ENCODE measurements at places on chromosomes 6 and 20. TPM values are rescaled to one million over a fixed set of nuclear protein-coding genes. Genes with fewer than 3 reads are reported as not detected.

Gene BPIFB1
- not detected for total RNA-seq

Gene TFAP2D
- not detected for total RNA-seq

Gene RAD21L1
- not detected for total RNA-seq

Gene ANGPT4
- total RNA-seq, result 0.58 TPM

Gene CST4
- total RNA-seq, result not detected

Gene POM121L2
- total RNA-seq, result not detected

Gene PARD6B
- 3.0 TPM for total RNA-seq

Gene SDC4
- 182 TPM for total RNA-seq

DNA sequence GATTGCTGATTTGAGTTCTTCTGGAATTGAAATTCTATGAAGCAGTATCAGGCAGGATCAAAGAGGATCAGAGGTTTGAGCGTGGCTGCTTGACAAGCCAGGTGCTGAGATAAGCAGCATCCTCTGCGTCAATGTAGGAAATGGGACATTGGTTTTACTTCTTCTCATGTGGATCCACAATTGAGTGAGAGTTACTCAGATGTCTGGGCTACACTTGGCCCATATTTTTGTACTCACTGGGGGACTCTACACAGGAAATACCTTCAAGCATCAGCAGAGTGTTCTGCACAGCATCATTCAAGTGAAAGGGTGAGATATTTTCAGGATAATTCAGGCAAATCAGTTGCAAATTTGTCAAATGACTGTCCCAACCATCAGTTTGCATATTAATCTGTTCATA lies 613.9 kb upstream of the ARID1B start:
- ATAC-seq, result no peak

GRCh38 chr20:39850821-39851330 lies 838.2 kb downstream of the MAFB start:
- ATAC-seq, result no peak

DNA sequence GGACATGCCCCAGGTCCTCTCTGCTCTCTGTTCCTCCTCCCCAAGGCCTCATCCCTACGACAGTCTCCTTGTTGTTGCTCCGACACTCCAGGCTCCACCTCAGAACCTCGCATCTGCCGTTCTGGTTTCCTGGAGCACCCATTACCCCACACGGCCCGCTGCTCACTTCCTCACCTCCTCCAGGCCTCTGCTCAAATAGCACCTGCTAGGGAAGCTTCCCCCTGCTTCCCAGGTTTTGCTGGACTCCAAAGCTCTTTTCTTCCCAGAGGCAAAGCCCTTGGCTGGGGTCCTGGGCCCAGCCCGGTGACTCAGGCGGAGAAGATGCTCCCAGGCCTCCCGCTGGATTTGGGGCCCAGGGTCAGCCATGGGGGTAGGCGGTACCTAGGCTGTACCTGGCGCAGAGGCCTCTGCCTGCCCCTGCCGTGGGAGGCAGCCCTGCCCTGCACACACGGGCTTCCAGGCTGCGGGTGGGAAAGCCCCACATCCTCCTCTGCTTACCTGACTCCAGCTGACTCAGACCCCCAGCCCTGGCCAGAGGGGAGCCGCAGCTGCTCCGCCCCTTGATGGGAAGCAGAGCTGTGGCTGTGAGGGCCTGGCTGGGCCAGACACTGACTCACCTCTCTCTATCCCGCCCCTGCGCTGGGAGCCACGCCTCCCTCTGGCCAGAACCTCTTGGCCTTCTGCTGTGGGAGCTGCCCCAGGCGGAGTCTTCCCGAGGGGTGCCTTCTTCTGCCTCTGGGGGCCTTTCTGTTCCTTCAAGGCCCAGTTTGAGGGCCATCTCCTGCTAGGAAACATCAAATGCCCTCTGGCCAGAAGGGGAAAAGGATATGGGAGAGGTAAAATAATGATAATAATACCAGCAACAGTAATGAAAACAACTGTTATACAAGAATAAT lies 130.5 kb downstream of the CEBPB start:
- ATAC-seq, result peak; percentile 98

GRCh38 chr6:1094306-1094705 lies 217.6 kb upstream of the FOXQ1 start:
- peak; percentile 83 for ATAC-seq

- no peak for ATAC-seq
These were observed 213.0 kb upstream of the DTNBP1 start for GRCh38 chr6:15875797-15876196.

DNA sequence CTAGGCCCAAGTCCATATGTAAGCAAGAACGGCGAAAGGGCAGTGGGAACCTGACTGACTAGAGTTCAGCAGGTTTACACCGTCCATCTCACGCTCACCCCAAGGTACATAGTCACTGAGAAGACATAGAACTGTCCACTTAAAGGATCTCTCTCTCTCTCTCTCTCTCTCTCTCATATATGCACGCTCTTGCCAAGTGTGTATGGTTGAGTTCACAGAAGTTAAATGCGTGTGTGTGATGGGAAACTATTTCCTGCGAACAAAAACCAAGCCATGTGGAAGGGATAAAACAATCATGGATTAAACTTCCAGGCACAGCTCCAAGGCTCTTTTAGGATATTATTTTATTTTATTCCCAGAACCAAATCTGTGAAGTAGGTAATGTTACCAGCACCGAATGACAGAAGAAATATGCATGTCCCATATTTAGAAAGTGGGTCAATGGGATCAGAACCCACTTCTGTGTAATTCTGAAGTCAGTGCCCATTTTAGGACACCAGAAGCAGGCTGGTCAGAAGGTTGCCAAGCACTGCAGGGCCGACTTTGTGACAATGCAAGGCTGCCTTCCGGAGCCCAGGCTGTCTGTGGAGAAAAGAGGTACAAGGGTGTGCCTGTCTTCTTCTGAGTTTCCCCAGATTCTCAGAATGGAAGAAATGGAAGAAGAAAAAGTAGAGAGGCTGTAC lies 49.2 kb upstream of the MAP7 start:
- ATAC-seq, result no peak

GRCh38 chr6:44561832-44562665 lies 174.5 kb downstream of the CDC5L start:
- ATAC-seq, result no peak

DNA sequence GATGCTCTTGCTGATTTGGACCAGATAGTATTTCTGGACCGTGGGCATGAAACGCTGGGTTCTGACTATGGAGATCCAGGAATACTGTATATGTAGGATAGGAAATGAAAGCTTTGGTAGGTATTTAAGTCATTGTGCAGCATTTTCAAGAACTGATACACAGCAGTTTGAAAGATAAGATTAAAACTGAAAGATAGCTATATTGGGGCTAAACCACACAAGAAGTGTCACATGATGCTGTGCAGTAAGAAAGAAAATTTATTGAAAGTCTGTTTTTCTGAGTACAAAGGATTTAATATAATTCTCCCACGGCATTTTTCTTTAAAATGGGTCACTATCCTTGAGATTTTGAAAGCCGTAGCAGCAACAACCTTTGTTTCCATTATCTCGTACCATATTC lies 305 bp downstream of the IL17A start:
- no peak for ATAC-seq

DNA sequence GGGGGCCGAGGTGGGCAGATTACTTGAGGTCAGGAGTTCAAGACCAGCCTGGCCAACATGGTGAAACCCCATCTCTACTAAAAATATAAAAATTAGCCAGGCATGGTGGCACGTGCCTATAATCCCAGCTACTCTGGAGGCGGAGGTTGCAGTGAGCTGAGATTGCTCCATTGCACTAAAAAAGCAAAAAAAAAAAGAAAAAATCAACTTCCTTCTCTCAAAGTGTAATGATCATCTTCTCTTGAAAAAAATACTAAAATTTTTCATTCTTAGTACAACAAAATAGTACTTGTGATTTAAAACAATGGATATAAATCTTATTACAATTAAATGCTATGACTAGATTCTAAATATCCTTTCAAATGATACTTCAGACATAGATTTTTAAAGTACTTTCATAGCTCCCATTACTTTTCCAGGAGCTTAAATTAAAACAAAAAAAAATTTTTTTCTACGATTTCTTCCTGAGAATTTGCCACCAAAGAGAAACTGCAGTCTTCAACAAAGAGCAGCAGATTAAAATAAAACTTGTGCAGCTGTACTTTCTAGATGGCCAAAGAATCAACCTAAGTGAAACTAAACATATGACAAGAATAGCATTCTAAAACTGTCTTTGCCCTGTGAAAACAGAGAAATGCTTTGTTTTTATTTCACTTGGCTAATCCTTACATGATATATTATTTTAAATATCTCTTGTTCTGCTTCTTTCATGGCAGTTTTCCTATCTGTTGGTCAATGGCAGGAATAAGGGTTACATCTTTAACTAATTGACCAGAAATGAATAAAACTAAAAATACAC lies 75.2 kb downstream of the MAP3K5 start:
- ATAC-seq, result no peak

- no peak for ATAC-seq
These were observed 74.4 kb downstream of the NOL4L start for GRCh38 chr20:32510601-32511357.

DNA sequence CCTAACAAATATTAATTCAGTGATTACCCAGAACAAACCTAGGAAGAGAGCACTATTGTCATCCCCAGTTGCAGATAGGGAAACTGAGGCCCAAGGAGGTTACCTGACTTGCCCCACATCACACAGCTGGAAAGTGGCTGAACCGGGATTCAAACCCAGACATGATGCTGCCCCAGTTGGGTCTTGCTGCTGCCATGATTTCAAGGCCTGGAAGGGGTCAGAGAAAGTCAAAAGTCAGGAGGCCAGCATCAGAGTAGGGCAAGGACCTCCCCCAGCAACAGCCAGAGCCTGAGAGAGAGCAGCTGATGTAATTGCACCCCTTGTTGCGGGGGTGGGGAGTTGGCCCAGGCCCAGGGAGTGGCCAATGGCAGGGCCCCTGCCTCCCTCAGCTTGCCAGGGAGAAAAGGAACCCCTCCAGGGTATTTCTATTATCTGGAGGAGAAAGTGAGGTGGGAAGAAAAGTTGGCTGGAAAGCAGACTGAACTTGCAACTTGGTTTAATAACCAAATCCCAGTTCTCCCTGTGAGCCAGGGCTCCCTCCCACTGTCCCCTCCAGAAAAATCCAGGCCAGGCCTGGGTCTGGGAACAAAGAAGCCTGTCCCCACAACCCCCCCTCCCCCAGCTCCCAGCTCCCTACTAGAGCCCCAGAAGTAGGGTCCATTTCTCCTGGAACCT lies 83.6 kb downstream of the MRPL14 start:
- no peak for ATAC-seq

DNA sequence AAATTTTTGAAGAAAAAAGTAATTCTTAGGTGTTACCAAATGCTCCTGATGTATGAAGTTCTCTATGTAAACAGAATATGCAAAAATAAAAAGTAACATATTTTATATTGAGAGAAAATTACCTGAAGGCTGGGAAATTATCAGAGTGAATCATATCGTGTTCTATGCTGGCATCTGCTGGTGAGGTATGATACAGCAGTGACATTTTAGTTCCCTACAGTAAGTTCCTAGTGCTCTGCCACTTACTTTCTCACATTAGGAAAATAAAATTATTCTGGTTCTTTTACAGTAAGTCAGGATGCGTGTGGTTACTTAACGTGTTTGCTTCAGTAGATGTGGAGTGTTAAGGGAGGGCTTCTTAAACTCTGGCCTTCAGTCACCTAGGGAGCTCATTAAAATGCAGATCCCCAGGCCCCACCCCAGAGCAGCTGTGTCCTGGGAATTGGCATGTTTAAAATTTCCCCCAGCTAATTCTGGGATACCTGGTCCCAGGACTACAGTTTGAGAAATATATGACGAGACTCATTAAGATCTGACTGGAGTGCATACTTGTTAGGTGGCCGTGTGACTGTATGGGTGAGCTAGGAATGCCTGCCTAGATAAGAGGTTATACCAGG lies 3.2 kb downstream of the ACTR5 start:
- ATAC-seq, result no peak

DNA sequence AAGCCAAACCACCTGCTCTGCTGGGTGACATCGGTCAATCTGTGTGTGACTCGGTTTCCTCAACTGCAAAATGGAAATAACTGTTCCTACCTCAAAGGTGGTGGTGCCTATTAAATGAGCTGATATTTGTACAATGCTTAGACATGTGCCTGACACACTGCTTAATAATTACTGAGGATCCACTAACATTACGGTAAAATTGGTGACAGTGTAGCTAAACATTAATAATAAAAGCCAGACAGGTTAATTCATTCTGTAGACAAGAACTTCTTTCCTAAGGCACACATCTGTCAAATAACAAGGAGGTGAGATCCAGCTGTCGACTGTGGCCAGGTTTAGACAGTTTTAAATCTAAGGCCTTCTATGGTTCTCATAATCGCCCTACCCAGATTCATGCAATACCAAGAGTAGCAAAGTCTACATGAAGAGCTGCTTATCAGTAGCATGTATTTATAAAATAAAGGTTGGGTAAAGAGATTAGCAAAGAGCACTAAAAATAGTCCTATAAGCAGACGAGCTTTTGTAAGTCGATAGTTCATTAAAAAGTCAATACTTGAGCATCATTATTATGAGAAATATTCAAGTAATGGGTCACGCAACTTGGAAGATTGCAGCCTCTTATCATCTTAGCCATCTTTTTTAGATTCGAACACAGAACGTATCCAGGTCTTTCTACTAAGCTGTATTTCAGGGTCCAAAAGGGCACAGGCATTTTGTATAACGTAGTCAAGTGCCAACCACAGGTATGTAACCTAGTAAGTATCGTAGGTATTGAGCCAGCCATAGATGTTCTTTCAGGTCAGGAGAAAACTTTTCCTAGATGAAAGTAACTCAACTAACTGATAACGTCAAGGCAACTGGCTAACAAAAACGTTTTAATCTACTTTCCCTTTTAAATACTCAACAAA lies 3.2 kb downstream of the CNKSR3 start:
- ATAC-seq, result no peak

DNA sequence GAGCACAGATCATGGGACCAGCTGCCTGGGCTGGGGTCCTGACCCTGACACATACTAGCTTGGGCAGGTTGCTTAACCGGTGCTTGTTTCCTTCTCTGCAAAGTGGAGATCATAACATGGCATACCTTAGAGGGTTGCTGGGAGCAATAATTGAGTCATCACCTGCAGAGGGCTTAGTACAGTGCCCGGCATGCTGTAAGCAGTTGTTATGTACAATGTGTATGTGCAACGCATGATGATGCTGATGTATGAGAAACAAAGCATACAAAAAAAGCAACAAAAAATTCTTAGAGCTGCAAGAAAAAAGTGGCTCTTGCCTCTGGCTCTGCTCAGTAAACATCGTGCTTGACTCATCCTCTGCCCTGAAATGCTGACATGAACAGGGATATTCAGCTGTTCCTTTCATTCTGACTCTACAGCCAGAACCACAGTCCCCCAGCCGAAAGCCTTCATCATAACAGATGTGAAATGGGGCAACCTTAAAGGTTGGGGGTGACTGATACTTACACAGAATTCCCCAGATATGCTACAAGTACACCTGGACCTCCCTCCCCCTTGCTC lies 91.7 kb downstream of the CLIC5 start:
- no peak for ATAC-seq

- ATAC-seq, result no peak
These were observed 157.8 kb downstream of the TPBG start for GRCh38 chr6:82521369-82521768.
